Substantia nigra (tissue), 51 donors: ENCODE measurements at places on chromosomes 12 and 14.

DNA sequence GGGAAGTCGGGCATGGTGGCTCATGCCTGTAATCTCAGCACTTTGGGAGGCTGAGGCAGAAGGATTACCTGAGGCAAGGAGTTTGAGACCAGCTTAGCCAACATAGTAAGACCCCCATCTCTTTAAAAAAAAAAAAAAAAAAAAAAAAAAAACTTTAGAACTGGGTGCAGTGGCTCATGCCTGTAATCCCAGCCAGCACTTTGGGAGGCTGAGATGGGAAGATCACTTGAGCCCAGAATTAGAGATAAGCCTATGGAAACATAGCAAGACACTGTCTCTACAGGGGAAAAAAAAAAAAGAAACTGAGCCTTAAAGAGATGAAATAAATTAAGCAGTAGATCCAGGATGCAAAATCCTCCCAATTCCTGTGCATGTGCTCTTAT lies 1.7 kb upstream of the PA2G4 start:
- DNase-seq = no peak

DNA sequence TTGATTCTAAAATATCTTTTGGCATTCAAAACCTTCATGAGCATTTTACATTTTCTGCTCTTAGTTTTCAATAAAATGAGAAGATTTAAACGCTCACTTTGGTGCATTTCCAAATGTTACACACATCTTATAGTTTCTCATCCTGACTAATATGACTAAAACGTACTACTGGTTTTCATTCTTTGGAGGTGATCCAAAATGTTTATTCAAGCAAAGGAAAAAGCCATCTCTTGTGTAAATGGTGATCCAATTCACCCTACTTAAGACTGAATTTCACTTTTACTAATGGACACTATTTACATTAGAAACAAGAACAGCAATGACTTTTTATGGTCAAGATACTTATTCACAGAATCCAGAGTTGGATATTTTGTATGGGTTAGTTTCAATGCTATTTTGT lies 86.6 kb downstream of the KITLG start:
- DNase-seq = no peak

GRCh38 chr12:65121049-65121955 lies at the start of gene WIF1:
WIF1 (minus strand) TSS chr12:65121305; CDS start chr12:65121191, 114 bp downstream.
- no peak for DNase-seq

DNA sequence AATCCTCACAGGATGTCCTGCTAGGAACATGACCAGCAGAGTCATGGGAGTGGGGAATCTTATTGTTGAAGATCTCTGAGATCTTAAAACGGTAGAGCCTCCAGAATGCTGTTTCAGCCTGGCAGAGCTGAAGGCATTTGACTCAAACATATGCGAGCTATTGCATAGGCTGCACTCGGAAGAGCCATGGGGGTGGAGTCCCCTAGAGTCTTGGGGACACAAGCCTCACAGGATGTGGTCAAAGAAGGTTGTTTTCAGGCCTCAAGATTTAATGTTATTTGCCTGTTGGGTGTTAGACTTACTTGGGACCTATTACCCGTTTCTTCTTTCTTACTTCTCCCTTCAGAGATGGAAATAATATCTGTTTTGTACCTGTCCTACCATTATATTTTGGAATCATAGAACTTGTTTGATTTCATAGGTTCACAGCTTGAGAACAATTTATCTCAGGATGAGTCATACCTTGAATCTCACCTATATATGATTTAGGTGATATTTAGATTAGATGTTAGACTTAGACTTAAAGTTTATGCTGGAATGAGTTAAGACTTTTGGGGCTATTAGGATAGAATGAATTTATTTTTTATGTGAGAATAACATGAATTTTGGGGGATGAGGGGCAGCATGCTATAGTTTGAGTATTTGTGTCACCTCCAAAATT lies 172.2 kb upstream of the ATP2B1 start:
- DNase-seq = no peak

GRCh38 chr12:76422154-76422542 lies 73.9 kb upstream of the BBS10 start:
- DNase-seq = no peak

GRCh38 chr14:68099495-68100045 lies 280.0 kb downstream of the RAD51B start:
- no peak for DNase-seq

DNA sequence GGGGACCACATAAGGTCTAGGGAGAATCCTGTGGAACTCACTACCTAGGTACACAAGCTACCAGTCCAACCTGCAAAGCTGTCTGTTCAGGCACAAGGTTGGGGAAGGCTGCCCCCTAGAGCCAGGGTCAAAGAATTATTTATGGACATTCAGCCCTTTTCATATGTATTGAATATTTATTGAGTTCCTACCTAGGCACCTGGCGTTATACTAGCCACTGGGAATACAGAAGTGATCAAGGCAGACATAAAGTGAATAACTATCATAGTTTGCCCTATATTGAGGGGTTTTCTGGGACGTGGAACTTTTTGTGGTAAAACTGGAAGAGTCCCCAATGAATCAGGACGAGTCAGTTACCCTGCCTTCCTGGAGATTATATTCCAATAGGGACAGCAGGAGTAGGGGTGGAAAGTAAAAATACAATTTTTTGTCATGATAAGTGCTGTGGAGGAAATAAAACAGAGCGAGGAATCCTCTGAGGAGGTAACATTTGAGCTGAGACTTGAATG lies 5.8 kb upstream of the SLC48A1 start:
- peak; percentile 26 for DNase-seq
